ENCODE measurements at places on chromosomes 2 and 18. TPM values are rescaled to one million over a fixed set of nuclear protein-coding genes. Genes with fewer than 3 reads are reported as not detected.

GPR75 gene
- 2.1 TPM for total RNA-seq

GRCh38 chr2:30688956-30689401, 118.3 kb downstream of the CAPN13 start:
- no peak for DNase-seq
- no peaks in the 10 kb centered on the region for H3K27me3 ChIP-seq
- no peaks in the 10 kb centered on the region for H3K36me3 ChIP-seq
- H3K27ac ChIP-seq, result no peak overlapping the region
- no peak overlapping the region for H3K4me3 ChIP-seq

DNA sequence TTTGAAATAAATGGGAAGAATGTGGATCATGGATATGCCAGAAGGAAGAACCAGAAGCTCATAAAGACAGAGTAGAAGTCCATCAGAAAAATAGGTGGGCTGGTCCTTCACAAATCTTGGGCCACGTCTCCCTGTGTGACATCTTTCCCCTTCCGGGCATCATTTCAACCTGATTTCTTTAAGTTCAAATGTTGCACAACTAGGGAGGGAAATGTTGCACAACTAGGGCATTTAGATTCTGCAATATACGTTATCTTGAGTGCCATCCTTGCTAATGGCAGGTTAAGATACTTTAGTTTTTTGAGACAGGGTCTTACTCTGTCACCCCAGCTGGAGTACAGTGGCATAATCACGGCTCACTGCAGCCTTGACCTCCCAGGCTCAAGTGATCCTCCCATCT, 129.6 kb downstream of the CERS6 start:
- no peak for DNase-seq
- no peaks in the 10 kb centered on the region for H3K36me3 ChIP-seq
- peaks cover 4% of the 10 kb centered on the region for H3K4me1 ChIP-seq
- H3K27ac ChIP-seq, result no peak overlapping the region
- no peaks in the 10 kb centered on the region for H3K27me3 ChIP-seq
- no peak overlapping the region for H3K4me3 ChIP-seq

GRCh38 chr2:101788995-101789970, 91.8 kb downstream of the MAP4K4 start:
- no peak overlapping the region for H3K4me3 ChIP-seq
- no peaks in the 10 kb centered on the region for H3K27me3 ChIP-seq
- no peak overlapping the region for H3K27ac ChIP-seq
- peaks cover 8% of the 10 kb centered on the region for H3K4me1 ChIP-seq
- H3K36me3 ChIP-seq, result no peaks in the 10 kb centered on the region

GRCh38 chr2:235709969-235710879, 216.4 kb downstream of the AGAP1 start:
- no peak for DNase-seq
- no peaks in the 10 kb centered on the region for H3K27me3 ChIP-seq
- H3K36me3 ChIP-seq, result no peaks in the 10 kb centered on the region
- H3K4me3 ChIP-seq, result no peak overlapping the region

- no peaks in the 10 kb centered on the region for H3K36me3 ChIP-seq
- H3K27ac ChIP-seq, result no peak overlapping the region
- peaks cover 37% of the 10 kb centered on the region for H3K4me1 ChIP-seq
- H3K27me3 ChIP-seq, result no peaks in the 10 kb centered on the region
- H3K4me3 ChIP-seq, result no peak overlapping the region
These were observed 52.1 kb upstream of the ANKRD62 start for GRCh38 chr18:12041561-12041960.

DNA sequence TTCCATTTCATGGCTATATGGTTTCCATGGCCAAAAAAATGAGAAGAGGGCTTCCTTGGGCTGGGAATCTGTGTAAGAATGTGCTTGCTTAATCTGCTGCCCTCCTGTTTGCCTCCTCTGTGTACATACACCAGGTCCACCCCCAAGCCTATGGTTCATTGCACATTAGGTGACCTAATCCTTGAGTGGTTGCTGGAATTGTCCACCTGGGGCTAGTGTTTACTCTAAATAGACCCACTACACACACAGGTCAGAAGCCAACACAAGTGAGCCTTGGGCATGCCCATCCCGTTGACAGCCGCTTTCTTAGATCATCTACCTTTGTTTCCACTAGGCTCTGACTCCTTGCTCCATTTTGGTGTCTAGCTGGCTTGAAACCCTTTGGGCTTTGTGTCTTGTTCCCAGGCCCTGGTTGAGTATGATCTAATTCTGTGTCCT, 59.2 kb upstream of the ATL2 start:
- no peak overlapping the region for H3K4me3 ChIP-seq
- no peak overlapping the region for H3K27ac ChIP-seq
- H3K4me1 ChIP-seq, result peaks cover 12% of the 10 kb centered on the region
- no peak for DNase-seq

DNA sequence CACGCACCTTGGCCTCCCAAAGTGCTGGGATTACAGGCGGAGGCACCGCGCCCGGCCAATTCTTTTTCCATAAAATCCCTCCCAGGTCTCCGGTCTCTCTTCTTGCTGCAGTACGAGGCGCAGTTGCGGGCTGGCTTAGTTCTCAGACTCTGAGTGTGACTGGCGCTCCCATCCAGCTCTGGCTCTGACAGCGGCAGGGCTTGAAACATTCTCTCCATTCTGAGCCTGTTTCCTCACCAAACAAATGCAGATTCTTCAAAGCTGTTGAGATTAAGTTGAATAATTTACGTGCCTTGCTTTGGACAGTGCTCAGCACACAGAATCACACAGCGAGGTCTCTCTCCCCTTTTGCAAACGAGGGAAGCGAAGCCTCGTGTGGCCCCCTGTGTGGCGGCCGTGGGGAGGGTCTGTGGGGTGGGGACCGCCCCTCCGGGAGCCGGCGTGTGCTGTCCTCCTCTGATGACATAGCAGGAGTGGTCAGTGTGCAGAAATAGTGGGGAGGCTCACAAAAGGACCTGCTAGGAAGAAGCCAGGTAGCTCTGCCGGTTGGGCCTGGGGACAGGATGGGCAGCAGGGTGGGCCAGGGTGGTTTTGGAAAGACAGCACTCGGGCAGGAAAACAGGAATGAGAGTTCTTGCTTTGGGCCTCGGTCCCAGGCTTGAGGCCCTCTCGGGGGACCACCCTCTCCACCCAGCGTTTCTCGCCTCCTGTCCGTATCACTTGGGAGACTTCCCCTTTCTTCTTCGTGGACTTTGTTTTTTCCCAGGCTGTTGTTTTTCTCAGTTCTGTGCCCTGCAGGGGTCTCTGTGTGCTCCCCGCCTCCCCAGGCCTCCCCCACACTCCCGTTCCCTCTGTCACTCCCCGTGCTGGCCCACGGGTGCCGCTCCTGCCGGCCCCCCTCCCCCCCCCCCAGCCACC, 75.0 kb downstream of the KCNG2 start:
- no peak for DNase-seq
- H3K27me3 ChIP-seq, result no peaks in the 10 kb centered on the region
- H3K27ac ChIP-seq, result no peak overlapping the region
- peaks cover 6% of the 10 kb centered on the region for H3K4me1 ChIP-seq
- no peaks in the 10 kb centered on the region for H3K36me3 ChIP-seq

DNA sequence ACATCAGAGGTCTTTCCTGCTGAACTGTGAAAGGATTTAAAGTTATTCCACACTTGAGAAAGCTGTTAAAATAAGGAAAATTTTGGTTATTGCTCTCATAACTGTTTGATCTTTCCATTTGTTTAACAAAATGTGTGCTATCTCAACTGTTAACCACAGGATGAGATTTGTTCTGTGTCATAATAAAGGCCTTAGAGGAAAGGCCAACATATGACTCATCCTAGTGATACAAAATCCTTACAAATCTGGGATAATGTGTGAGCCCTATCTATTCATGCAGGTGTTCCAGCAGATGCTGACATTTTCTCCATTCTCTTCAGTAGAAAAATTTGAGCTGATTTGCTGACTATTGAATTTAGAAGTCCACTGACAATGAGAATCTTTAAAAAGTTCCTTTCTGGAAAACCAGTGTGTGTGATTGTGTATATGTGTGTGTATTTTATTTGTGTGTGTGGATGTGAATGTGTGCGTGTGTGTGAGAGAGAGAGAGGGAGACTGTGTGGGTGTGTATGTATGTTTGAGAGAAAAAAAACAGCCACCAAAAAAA, 1111.9 kb upstream of the GYPC start:
- H3K27me3 ChIP-seq, result no peaks in the 10 kb centered on the region
- H3K36me3 ChIP-seq, result no peaks in the 10 kb centered on the region
- no peaks in the 10 kb centered on the region for H3K4me1 ChIP-seq
- no peak overlapping the region for H3K27ac ChIP-seq
- DNase-seq, result no peak
- no peak overlapping the region for H3K4me3 ChIP-seq

- no peak overlapping the region for H3K4me3 ChIP-seq
- peaks cover 4% of the 10 kb centered on the region for H3K36me3 ChIP-seq
- H3K4me1 ChIP-seq, result peaks cover 22% of the 10 kb centered on the region
- H3K27ac ChIP-seq, result peak overlapping the region; percentile 69
- no peaks in the 10 kb centered on the region for H3K27me3 ChIP-seq
These were observed 21.6 kb downstream of the EIPR1 start for GRCh38 chr2:3355951-3356569.
